Stimulated activated CD4-positive, alpha-beta T cell treated with anti-CD3 and anti-CD28 coated beads, Interleukin-12 subunit alpha, Interleukin-12 subunit beta, amount 100 ng/mL, for 24 hours (primary cell): ENCODE measurements at places on chromosomes 5 and 9.

DNA sequence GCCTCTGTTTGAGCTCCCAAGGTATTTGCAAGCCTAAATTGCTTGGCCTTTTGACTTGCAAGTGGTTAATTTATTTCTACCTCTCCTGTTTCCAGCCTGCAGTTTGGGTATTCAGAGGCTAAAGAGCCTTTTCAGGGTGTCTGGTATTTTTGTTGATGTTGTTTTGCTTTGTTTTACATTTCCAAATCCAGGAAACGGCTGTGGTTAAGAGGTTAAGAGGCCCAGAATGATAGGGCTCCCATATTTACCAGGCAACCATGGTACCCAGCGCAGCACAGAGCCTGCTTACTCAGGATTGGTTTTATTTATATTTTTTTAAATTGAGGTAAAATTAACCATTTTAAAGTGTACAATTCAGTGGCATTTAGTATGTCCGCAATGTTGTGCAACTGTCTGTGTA lies 92.1 kb downstream of the PDZD2 start:
- no peak for DNase-seq

- no peak for DNase-seq
Measured at GRCh38 chr5:157747766-157748700, 4.5 kb downstream of the LSM11 start.

GRCh38 chr5:92801911-92802310 lies 779.1 kb downstream of the NR2F1-AS1 start:
- no peak for DNase-seq

- DNase-seq: no peak
Measured at GRCh38 chr5:169958278-169958677, 22.0 kb downstream of the INSYN2B start.

DNA sequence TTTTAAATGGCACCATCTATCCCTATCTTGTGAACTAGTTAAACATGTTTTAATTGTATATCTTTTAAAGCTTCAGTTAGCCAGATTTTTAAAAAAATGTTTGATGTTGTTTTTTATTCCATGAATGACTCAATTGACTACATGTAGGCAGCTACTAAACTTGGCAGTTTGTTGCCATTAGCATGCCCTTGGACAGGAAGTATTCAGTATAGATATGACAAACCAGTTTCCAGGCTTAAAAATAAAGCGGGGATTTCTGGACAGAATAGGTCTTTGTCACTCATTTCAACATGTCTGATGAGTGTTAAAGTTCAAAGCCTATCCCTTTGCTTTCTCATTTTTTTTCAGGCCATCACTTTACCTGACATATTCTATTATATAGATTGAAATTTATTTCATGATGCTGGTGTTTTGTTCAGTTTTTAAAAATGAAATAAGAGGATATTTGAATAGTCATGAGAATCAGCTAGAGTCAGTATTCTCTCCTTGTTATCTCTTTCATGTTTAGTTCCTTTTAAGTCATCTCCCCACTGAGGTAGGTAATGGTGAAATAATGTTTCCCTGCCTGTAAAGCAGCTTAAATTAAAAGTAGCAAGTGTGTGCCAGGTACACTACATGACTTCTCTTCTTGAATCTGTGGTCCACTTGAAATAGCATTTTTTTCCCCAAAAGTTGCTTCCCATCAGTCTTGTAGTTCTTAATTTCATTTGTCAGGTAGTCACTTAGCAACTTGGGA lies 11.9 kb downstream of the TNFAIP8 start:
- DNase-seq: no peak

DNA sequence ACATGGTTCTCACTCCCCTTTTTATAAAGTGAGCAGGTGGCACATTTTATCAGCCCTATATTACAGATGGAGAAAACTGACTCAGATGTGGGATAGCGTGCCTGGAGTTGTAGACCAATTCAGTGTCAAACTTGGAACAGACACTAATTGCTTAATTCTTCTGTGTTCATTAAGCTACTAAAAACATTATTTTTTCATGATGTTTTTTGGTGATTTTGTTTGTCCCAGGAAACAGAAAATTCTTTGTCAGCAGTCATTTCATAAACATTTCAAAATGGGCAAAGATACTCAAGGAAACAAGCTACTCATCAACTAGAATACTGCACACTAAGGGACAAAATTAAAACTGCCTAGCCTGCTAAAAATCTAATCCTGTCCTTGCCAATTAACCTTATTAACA lies 2.2 kb downstream of the ABHD17B start:
- no peak for DNase-seq

GRCh38 chr5:68230285-68230684 lies 14.7 kb downstream of the PIK3R1 start:
- no peak for DNase-seq

DNA sequence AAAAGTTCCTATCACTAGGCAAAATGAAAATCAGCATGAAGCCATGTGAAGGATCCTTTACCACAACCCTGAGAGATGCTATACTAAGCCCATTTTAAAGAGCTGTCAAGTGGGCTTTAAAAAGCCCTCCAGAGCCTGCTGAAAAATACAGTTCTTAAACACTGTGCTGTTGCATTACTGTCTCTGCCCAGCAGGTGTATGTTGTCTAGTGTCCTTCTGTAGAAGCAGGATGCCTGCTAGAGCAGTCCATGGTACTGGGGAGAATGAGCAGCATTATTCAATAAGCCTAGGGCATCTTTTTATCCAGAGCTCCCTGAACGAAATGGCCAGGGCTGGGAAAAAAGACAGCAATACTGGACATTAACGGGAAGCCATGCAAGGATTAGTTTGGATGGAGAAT lies 126.2 kb upstream of the PLCXD3 start:
- no peak for DNase-seq

GRCh38 chr9:13035822-13036221 lies 243.7 kb downstream of the MPDZ start:
- DNase-seq: no peak

- no peak for DNase-seq
Measured at GRCh38 chr5:168317096-168317520, 25.7 kb downstream of the WWC1 start.

DNA sequence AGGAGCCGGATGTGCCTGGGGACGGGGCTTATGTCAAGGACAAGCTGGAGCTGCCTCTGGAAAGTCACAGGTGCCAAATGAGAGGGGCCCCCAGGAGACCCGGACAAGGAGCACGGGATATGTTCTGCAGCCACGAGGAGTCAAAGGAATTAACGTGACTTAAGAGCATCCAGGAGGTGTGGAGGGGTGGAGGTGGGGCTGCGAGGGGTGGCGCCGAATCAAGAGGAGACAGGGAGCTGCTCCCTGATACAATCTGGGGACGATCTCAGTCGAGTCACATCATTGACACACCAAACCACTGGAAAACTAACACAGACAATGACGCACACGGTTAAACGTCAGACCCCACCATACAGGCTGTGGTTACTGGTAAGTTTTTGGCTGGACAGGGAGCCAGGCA lies 10.4 kb downstream of the CCDC127 start:
- no peak for DNase-seq

- no peak for DNase-seq
Measured at GRCh38 chr9:111149018-111149759, 110.9 kb upstream of the LPAR1 start.

DNA sequence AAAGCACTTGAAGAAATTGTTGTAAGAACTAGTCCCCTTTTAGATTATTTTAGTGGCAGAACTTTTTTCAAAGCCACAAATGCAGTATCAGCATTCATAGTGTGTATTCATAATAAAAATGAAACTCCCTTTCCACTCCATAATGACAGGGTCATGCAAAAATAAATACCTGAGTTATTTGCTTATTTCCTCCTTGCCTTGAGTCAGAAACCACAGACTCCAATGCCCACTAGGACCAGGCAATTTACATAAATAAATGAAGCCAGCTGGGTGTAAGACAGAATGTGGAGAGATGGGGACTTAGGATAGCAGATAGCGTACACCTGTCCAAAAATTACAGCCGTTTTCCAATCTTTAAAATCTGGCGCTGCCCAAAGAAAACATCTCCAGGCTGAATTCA lies 417.8 kb downstream of the TMEM161B start:
- no peak for DNase-seq

DNA sequence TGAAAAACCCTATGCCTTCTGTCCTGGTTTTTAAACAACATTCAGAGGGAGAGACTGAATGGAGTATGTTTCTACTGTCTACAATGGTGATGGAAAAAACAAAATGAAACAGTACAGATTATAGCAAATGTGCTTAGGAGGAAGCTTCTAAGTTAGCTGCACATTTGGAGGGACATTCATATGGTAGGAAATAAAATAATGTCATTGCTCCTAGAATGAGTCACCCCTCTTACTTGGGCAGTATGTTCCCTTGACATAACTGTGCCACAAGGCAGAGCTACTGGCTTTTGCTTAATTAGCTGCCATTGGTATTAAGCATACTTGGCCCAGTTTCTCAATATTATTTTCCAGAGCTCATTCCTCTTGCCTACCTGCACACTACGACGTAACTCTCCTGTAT lies 128.9 kb downstream of the GDNF start:
- no peak for DNase-seq

DNA sequence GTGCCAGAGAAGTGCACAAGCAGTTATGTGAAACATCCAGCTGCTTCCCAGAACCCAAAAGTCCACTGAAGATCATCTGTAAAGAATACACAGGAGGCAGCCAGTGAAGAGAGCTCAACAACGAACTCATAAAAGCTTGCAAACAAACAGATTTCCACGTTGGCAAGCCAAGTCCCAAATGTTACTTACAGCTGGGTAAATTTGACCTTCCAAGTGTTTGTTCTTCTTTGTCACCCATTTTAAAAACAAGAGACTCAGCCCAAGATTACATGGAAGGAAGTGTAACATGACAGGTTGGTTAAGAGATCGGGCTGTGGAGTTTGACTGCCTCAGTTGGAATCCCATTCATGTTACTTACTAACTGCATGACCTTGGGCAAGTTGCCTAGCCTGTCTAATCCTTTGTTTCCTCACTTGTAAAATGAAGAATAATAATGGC lies 174.9 kb upstream of the PAPPA start:
- DNase-seq: no peak

DNA sequence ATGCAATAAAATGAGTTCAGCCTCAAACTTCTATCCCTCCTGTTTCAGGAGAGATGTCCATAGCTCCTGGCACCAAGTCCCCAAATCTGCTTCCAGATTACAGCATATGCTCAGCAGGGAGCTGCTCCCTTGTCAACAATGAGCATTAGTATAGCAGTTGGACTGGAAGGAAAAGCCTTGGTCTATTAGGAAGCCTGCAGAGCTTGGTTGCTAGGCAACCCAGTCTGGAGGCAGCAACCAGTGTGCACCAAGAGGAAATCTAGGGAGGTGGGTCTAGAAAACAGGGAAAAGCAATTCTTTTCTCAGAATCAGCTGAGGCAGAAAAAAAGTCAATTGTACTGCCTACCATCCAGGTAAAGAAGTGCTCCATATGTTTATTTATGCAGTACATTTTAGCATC lies 229.5 kb upstream of the NMUR2 start:
- DNase-seq: no peak

DNA sequence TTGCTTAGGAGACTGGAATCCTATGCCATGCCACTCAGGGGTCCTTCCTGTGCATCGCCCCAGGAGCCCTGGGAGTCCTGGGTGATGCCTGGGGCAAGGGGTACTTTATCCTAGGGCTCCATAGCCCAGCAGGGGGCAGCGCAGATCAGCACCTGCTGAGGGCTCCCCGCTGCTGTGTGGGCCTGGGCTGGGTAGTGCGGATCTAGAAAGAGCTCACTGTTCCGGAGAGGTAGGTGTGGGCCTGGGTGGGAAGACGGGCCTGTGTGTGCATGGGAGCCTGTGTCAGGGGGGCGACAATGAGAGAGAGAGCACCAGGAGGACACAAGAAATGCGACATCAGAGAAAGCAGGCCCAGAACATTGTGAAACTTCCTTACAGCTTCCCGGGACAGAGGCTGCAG lies 11.4 kb upstream of the DAB2IP start:
- no peak for DNase-seq

DNA sequence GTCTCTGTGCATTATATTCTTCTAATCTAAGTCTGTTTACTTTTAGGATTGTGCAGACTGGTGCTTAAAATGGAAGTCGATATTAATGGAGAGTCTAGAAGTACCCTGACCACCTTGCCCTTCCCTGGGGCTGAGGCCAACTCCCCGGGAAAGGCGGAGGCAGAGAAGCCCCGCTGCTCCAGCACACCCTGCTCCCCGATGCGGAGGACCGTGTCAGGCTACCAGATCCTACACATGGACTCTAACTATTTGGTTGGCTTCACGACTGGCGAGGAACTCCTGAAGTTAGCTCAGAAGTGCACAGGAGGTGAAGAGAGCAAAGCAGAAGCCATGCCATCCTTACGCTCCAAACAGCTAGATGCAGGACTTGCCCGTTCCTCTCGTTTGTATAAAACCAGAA lies 17.3 kb downstream of the MACIR start:
- DNase-seq: no peak

DNA sequence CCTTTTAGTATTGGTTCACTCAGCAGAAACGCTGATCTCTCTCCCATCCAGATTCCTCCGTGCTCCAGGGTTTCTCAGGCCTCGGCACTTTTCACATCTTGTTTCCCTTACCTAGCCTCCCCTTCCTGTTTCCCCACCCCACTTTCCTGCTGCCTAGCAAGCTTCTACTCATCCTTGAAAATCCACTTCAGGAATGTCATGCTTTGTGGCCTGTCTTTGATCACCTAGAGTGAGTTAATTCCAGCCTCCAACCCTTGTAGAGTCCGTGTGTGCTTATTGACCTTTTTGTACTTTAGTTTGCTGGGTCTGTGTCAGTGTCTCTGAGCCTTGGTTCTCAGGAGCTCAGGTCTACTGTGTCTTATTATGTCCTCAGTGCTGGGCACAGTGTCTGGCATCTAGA lies 116.6 kb downstream of the AOPEP start:
- no peak for DNase-seq

DNA sequence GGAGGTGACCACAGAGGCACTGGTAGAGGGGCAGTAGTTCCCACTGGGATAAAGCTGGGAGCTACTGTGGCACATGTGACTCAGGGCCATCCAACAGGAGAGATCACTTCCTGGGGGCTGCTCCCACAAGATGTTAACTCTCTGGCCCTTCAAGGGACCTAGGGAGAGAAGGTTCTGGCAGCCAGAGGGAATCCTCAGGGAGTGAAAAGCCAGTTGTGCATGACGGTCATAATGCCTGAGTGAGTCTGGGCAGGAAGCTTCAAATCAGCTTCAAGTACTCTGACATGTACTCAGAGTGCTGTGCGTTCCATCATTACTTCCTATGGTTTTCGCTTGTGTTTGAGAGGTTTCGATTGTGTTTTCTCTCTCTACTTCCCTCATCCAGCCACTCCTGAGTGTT lies 388.5 kb downstream of the GABRG2 start:
- no peak for DNase-seq

DNA sequence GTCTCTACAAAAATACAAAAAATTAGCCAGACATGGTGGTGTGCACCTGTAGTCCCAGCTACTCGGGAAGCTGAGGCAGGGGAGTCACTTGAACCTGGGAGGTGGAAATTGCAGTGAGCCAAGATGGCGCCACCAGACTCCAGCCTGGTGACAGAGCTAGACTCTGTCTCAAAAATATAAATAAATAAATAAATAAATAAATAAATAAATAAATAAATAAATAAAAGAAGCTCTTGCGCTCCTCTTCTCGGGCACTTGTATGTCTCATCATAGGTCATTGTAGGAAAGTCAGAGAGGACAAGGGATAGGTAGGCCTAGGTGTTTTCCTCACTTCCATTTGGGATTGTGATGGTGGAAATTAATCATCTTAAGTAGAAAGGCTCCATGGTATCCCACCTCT lies 252.8 kb downstream of the PIK3R1 start:
- DNase-seq: no peak

- DNase-seq: no peak
Measured at GRCh38 chr9:100583014-100583802, 5.3 kb downstream of the CAVIN4 start.

GRCh38 chr9:128280084-128280622 lies 4.1 kb downstream of the SWI5 start:
- DNase-seq: no peak

GRCh38 chr5:179410291-179411160 lies 65.3 kb upstream of the ADAMTS2 start:
- no peak for DNase-seq

- DNase-seq: no peak
Measured at GRCh38 chr5:169423580-169424278, 122.8 kb upstream of the SLIT3 start.
